ENCODE measurements at places on chromosomes 11 and 22.

DNA sequence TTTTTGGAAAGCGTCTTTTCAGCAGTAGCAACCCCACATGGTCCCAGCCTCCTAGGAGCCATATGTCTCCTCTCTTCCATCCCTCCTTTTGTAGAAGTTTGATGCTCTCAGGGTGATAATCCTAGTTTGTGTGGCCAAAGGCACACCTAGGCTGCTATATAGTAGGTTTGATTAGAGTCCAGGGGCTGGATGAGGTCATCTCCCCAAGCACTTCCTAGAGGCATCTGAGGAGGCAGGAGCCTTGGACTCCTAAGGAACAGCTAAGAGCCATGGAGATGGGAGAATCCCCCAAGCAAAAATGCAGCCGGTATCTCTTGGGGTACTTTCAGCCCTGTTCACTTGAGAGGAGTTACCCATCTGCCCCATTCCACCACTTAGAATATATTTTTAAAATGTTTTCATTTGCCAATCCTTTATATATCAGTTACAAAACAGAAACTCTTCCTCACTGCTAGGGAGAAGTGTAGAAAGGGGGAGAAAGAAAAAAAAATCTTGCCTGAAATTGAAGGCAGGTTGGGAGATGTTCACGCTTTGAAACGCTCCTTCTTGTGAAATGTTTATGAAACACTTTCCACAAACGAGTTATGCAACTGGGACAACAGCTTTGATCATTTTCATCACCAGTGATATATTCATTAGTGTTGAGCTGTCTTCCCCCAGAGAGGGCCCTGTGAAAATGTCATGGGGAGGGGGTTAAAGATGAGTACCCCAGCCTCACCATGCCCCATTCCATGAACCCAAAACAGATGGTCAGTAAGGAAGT, 31.9 kb upstream of the TLCD5 start:
- DNase-seq = no peak

GRCh38 chr11:2954263-2954662, 25.0 kb upstream of the PHLDA2 start:
- no peak for DNase-seq

GRCh38 chr11:79963856-79964645, 523.2 kb upstream of the TENM4 start:
- no peak for DNase-seq

GRCh38 chr22:45860201-45860600, 116.8 kb downstream of the WNT7B start:
- no peak for DNase-seq

DNA sequence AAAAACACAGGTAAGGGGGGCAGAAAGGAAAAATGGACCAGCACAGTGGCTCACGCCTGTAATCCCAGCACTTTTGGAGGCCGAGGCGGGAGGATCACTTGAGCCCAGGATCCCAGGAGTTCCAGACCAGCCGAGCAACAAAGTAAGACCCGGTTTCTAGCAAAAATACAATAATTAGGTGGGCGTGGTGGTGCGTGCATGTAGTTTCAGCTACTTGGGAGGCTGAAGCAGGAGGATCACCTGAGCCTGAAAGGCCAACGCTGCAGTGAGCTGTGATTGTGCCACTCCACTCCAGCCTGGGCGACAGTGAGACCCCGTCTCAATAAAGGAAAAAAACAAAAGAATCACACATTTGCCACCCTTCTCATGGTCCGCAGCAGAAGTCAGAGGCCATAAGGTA, 519.4 kb downstream of the BRD1 start:
- DNase-seq = no peak

GRCh38 chr22:27992294-27993165, 73.5 kb upstream of the PITPNB start:
- DNase-seq = no peak

- DNase-seq = no peak
Measured at GRCh38 chr11:120969993-120970392, 53.9 kb upstream of the TBCEL start.

DNA sequence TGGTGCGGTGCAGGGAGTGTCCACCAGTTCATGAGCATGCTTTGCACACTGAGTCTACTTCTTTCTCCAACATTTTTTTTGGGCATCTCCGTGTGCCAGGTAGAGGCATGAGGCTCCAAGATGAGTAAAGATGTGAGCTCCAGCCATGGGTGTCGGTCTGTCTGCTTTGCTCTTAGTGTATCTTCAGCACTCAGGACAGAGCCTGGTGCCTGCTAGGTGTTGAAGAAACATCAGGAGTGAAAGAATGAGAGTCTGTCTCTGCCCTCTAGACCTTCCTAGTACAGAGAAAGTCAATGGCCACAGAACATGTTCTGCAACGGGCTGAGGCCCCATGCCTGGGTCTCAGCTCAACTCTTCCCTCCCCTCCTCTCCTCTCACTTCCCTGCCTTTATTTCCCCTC, 486.5 kb downstream of the TBC1D22A start:
- no peak for DNase-seq

GRCh38 chr11:129640671-129641070, 175.0 kb upstream of the TMEM45B start:
- no peak for DNase-seq

DNA sequence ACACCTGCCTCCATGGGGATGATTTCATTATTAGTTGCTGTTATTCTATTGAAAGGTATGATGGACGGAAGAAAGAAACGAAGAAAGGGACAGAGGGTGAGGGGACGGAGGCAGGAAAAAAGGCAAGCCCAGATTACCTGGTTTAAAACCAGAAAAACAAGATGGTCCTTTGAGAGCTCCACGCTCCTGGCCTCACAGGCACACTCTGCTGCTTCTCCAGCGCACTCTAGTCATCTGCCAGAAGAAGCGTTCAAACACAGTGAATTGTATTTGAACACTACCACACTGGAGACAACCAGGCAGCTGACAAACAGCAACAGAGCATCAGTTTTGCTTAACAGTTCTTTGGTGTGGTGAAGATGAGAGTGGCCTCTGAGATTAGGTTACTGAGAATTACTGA, 216.9 kb downstream of the CADM1 start:
- DNase-seq = no peak

GRCh38 chr11:34034053-34034452, 17.5 kb upstream of the CAPRIN1 start:
- no peak for DNase-seq

All from NCI-H187 treated with DMSO at 0.1 percent for 48 hours (cell line).